ENCODE measurements at places on chromosomes 3 and 15. TPM values are rescaled to one million over a fixed set of nuclear protein-coding genes. Genes with fewer than 3 reads are reported as not detected.

Gene SPESP1
- 3.7 TPM for polyA plus RNA-seq

Gene MINAR1
- polyA plus RNA-seq: 0.15 TPM

Gene SLC25A26
- 25.4 TPM for polyA plus RNA-seq

Gene ARHGEF26
- polyA plus RNA-seq: 3.9 TPM

GRCh38 chr3:102036017-102036416 is 186.7 kb downstream of the NFKBIZ start:
- DNase-seq: no peak

DNA sequence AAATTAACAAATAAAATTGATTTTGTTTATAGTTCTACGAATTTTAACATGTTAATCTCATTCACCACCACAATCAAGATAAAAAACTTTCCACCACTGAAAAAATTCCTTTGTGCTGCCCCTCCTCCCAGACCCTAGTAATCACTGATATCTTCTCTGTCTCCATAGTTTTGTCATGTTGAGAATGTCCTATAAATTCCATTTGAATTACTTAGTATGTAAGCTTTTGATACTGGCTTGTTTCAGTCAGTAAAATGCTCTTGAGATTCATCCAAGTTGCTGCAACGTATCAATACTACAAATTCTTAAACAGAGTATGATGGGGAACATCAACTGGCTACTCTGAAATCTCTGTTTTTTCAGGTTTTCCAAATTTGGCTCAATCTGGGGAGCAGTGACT is 129.6 kb downstream of the CTNNB1 start:
- no peak for DNase-seq

DNA sequence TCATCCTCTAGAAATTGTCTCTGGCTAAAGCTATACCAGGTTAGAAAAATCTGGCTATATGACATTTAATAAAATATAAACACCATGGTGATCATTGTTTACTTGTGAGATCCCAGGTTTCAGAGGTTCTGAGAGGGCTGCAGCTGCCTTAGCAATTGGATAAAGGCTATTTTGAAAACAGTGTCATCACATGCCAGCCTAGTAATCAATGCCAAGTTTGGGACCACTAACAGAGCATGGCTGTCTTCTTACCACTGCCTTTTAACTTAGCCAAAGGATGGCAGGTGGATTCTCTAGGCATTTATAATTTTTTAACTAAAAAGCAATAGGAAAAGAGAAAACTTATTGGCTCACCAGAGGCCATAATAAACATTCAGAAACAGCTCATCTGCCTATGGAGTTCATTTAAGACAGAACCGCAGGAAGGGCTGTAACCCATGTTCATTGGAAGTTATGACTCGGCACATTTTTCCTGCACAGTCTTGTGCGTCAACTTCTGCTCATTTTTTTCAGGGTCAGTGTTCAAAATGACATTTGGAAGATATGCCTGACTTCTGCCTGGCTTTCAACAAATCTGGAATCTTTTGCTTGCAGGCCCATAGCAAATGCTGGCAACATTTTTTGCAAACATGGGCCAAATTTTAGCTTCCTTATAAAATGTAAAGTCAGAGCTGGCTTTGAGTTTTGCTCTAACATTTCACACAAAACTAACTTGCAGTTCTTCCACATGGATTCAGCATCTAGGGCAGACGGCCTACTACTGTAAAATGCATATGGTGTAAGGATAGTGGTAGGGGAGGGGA is 476.0 kb upstream of the TBL1XR1 start:
- no peak for DNase-seq

- peak; percentile 53 for DNase-seq
Measured at GRCh38 chr15:69035205-69035917, 20.9 kb downstream of the NOX5 start.

DNA sequence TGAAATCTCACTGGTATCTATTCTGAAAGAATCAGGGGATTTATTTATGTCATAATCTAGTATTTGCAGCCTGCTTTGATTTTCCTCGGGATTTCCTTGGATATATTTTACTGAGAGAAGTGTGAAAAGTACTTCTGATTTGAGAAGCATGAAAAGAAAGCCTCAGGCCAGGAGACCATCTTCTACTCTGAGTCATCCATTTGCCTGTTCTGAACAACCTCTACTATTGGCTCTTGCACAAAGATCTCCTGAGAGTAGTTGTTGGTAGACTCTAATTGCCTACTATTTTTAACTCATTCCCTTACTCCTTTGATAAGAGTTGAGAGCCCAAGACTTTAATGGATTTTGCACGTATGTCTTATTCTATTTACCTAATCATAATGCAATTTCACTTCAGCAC is 318.9 kb downstream of the BCHE start:
- no peak for DNase-seq

DNA sequence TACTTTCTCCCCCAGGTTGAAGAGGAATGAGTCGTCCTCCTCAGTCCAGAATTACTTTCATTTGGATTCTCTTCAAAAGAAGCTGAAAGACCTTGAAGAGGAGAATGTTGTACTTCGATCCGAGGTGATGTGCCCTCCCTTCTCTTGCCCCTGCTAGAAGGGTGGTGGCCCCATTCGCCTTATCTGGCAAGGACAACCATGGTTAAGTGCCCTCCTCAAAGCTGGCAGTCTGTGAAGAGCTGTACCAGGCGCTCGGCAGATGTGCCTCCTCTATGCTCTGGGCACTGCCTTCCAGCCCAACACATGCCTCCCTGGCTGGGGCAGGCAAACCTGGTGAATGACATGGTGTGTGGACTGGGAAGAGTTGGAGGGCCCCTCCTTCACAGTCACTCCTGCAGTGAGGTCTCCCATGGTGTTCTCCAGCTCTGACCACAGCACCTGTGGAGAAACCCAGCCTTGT is 77.0 kb downstream of the CCK start:
- DNase-seq: no peak

DNA sequence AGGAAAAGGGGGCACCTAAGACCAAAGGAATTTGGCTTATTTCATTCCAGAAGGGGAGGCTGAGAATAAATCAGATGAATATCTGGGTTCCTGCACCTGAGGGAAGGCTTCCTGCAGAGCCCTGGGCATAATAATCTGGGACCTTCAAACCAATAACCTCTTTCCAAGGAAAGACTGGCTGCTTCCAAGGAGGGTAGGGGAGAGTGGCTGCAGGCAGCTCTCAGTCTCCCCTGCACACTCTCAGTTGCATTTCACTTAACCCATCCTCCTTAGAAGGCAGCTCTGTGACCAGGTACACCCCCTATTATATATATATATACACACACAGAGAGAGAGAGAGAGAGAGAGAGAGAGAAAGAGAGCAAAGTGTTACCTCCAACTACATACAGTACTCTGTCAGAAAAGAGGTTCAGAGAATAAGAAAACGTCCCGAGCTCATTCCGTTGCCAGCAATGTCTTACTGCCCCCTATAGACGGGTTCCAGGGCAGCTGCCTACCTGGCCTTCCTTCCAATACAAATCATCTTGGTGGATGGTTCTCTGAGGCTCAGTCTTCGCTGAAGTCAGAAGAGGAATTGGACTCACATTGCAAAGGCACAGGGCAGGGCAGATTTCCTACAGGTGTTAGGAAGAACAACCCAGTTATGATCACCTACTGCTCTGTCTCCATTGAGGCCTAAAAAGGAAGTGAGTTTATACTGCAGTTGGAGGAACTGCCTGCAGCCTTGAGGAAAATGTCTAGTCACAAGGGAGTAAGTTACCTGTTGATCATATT is 26.1 kb downstream of the CAPN3 start:
- no peak for DNase-seq

- no peak for DNase-seq
Measured at GRCh38 chr15:93341164-93341563, 252.2 kb upstream of the RGMA start.

DNA sequence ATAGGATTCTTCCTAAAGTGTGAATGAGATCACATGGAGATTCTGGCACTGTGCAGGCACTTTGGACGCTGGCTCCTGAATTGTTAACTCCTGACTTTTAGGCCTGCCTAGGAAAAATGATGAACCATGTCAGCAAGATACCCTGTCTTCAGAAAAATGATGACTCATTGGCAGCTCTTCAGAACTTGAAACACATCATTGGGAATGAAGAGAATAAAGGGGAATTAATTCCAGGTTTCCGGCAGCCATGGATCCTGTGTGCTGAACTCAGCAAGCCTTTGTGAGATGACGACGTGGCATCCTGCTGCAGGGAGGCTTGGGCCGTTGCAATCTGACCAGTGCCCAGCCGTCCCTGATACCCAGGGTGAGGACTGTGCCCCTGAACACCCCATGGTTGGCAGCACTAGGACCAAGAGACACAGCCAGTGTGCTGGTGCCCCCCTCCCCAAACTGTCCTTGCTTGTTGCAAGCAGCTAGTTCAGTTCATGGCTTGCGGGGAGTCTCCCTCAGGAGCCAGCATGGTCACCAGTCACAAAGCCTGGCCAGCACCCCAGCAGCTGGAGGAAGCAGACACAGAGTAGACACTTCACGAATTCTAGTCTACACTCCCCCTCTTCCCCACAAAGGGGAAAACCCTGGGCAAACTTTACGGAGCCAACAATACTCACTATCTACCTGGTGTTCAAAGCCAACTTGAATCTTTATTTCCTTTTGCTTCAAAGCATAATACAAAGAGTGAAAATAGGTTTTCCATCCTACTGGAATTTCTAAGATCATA is 7.8 kb upstream of the LIPC start:
- no peak for DNase-seq

DNA sequence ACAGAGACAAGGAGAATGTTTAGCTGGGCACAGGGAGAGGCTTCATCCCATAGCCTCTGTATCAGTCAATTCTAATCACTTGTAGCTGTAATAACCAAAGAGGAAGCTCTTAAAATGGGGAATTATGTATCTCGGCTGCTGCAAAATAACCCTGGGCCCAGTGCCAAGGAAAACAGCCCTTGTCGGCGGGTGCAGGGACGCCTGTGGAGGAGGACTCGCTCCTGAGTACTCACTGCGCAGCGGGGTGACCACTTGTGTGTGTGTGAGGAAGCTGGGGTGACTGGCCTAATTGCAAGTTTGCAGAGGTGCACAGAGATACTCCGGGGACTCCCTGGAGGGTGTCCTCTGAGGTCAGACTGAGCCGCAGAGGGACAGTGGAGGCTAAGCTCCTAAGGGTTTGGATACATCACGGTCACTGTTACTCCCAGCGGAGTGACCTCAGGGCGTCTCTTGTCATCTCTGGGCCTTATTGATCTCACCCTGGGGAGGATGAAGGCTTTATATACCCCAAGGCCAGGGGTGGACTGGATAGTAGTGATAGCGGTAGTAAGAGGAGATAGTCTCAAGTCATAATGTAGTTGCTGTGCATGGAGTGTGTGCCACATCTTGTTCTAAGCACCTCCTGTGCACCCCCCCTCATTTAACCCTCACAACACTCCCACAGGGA is 37.2 kb downstream of the SLC6A6 start:
- DNase-seq: no peak

DNA sequence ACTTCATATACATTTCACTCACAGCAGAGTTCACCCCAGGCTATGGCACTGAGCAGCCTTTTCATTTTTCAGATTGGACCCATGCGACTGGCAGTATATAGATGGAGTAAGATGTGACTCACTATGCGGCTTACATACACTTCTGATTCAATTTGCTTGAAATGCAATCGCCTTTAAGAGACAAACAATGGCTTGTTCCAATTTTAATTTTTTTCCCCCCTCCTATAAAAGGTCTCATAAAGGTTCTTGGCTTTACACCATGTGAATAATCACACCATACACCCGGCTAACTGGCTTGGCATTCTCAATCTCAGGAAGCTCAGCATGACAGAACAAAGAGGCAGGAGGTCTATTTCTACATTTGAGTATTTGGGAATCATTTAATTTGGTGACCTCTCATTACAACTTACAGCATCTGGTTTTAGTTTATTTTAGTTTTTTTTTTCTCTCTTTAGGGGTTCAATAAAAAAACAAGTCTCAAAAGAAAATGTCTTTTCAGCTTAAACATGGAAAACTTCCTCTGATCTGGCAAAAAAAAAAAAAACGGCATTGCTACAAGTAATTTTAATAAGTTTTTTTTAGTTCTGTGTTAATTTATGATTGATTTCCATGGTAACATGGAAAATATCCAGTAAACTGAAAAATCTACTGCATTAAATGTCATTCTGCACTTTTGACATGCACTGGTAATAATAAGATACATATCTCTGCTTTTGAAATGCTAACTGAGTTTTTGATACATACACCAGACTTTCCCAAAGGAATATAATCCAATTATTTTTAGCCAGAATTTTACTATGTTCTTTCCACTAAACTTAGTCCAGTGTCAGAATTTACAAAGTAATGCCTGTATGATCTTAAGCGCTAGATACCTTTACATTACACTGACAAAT is 38.8 kb downstream of the GADL1 start:
- no peak for DNase-seq

GRCh38 chr3:48652923-48653715 is 9.6 kb downstream of the CELSR3 start:
- no peak for DNase-seq
